ENCODE measurements at places on chromosomes 2 and 18.

DNA sequence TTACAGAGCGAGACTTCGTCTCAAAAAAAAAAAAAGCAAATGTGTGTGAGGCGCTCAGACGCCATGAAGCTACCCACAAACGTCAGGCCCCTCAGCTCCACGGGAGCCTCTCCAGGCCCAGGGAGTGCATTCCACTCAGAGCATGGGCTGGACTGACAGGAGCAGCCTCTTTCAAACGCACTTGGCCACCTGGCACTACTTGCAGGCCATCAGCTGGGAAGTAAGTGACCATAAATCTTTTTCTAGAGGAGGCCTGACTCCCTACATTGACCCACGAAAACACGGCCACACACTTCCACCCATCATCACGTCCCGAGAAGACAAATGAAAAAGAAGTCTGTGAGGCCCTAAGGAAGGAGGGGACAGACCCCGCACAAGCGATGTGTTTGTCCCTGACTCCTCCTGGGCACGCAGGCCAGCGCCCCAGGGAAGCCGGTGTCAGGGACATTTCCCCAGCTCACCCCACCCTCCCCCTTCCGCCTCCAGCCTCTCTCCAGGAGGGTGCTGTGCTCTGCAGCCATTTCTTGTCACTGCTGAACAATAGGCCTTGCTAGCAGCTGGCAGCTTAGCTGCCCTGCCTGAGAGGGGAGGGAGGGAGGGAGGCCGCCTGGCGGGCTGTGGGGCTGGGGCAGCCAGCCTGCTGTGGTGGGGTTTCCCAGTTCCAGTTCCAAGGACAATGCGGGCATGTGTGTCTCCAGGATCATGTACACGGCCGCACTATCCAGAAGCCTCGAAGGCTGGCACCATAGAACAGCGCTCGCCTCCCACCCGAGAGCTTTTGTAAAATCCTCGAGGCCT lies 26.6 kb downstream of the SERTAD2 start:
- DNase-seq, result no peak

- no peak for DNase-seq
Measured at GRCh38 chr2:24620936-24621335, 129.9 kb downstream of the NCOA1 start.

DNA sequence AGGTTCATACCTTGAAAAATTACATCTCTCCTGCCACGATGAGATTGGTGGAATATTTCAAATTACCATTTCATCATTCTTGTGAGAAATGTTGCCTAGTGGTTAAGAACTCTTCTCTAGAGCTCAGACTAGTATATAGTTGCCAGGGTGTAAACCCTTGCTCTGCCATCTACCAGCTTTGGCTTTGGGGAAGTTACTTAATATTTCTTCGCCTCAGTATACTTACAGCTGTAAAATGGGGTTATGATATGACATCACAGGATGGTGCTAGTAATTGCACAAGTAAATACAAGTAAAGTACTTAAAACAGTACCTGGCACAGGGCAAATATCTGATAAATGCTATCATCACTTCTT lies 1.5 kb downstream of the SPOPL start:
- DNase-seq, result no peak

DNA sequence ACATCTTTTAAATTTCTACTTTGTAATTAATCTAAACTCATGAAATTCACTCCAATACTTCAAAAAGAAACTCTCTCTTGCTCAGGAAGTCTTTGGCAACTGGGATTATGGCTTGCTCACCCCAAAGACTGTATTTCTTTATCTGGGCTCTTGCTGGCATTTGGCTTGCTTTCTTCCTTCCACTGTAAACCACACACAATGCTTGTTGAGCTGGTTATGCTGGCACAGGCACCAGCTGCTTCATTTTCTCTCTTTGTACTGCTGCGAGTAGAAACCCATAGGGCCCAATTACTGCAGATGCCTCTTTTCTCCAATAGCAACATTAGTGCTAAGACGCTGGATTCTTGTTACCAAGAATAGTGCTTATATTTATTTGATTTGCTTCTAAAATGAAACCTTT lies 51.4 kb downstream of the SLC38A11 start:
- no peak for DNase-seq

DNA sequence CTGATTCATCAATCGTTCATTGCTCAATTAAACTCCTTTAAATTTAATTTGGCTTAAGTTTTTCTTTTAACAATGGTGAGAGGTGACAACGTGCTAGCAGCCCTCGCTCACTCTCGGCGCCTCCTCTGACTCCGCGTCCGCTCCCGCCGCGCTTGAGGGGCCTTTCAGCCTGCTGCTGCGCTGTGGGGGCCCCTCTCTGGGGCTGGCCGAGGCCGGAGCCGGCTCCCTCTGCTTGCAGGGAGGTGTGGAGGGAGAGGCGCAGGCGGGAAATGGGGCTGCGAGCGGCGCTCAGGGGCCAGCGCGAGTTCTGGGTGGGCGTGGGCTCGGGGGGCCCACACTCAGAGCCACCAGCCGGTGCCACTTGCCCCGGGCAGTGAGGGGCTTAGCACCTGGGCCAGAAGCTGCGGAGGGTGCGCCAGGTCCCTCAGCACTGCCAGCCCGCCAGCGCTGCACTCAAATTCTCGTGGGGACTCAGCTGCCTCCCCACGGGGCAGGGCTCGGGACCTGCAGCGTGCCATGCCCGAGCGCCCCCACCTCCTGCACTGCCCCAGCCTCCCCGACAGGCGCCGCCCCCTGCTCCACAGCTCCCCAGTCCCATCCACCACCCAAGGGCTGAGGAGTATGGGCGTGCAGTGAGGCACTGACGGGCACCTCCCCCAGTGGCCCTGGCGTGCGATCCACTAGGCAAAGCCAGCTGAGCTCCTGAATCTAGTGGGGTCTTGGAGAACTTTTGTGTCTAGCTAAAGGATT lies 19.6 kb downstream of the ANKMY1 start:
- DNase-seq, result no peak

DNA sequence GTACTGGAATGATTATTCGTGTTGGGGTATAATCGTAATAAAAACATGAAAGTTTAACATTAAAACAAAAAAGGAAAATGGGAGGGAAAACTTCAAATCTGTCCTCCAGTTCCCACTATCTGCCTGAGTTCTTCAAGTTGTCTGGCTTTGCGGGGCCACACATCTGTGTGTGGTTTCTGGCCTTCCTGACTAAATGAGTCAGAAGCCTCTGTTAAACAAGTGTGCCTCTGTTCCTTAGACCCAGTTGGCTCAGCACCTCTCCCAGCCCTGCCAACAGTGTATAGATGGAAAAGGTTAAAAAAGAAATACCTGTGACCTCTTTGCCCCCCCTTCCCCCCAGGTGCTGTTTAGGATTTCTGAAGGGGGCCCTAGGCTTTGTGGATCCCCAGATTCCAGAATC lies 30.2 kb downstream of the XDH start:
- no peak for DNase-seq

GRCh38 chr2:98374958-98375570 lies 28.8 kb downstream of the CNGA3 start:
- no peak for DNase-seq

GRCh38 chr2:182316950-182317349 lies 109.9 kb downstream of the PDE1A start:
- no peak for DNase-seq

- DNase-seq, result no peak
Measured at GRCh38 chr2:11667194-11667593, 2.8 kb downstream of the NTSR2 start.

DNA sequence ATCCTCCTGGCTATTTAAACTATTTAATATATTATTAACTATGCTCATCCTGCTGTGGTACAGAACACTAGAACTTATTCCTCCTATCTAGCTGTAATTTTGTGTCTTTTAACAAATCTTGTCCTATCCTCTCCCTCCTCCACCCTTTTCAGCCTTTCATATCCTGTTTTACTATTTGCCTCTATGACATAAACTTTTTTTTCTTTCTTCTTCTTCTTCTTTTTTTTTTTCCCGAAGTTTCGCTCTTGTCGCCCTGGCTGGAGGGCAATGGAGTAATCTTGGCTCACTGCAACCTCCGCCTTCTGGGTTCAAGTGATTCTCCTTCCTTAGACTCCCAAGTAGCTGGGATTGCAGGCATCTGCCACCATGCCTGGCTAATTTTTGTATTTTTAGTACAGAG lies 201.5 kb downstream of the LPIN1 start:
- no peak for DNase-seq

DNA sequence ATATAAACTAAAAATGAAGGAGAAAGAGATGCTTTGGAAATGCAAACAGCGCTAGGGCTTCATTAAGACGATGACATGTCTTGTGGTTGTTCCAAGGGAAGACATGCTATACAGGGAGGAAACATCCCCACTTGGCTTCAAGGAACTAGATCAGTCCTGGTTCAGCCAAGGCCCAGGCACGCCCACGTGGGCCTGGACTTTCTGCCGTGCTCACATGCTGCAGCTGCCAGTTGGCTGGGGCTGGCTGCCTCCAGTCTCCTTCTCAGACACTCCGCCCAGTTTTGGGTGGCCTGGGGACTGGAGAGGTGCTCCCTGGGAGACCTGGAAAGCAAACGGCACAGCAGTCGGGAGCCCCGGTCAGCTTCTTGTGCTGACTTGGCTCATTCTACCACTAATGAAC lies 109.6 kb downstream of the GLI2 start:
- no peak for DNase-seq

- DNase-seq, result no peak
Measured at GRCh38 chr2:9439536-9439935, 16.1 kb downstream of the CPSF3 start.

- DNase-seq, result peak; percentile 33
Measured at GRCh38 chr2:101961338-101962191, 30.2 kb upstream of the IL1R2 start.

DNA sequence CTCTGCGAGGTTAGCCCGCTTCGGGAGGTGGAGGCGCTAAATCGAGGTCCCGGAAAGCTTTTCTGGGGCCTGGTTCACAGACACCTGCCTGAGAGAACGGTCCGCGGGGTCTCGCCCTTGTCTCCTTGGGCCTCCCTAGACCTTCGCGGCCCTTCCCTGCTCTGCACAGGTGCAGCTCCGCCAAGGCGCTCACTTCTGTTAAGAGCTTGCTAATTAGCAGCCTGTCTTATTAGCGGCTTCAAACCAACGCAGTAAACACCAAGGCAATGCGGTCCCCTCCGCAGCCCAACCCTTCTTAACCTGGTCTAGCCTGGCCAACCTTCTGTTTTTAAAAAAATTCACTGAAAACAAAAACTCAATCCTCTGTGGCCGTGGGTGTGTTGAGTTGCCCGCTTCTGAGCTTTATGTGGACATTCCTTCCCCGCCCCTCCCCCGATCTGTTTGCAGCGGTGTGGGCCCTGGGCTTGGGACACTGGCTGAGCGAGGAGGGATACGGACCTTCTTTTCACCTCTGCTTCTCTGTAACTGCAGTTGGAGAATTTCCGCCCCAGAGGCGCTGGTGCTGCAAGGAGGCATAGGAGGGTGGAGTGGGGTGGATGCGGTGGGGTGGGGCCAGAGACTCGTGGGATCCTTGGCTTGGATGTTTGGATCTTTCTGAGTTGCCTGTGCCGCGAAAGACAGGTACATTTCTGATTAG lies 3.4 kb upstream of the HOXD4 start:
- DNase-seq, result no peak

DNA sequence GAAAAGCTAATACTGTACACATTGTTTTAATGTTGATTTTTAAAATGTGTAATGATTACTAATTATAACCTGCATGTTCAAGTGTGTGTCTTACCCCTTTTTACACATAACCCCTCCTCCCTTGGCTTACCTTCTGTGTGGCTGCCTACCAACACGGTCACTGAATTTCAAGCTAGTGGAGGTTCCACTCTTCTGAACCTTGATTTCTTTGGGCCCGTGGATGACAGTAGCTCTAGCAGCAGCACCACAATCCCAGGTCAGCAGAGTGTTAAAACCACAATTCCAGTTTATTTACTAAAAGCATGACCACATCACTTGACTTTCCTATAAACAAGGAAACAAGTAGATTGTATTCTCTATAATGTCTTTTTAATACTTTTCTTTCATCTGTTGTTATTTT lies 56.9 kb downstream of the AFTPH start:
- no peak for DNase-seq

- no peak for DNase-seq
Measured at GRCh38 chr2:161771148-161771547, 146.9 kb downstream of the SLC4A10 start.

- DNase-seq, result no peak
Measured at GRCh38 chr2:233032551-233033320, at the start of gene NEU2. Gene NEU2 (plus strand): TSS chr2:233032672. CDS start chr2:233032672, 0 bp downstream.

- DNase-seq, result no peak
Measured at GRCh38 chr2:18009891-18010290, 131.4 kb downstream of the KCNS3 start.

- no peak for DNase-seq
Measured at GRCh38 chr2:187008111-187008510, 159.1 kb upstream of the ZSWIM2 start.

GRCh38 chr2:148391324-148391723 lies 253.2 kb upstream of the EPC2 start:
- DNase-seq, result no peak

- no peak for DNase-seq
Measured at GRCh38 chr2:99448556-99448955, 41.3 kb downstream of the REV1 start.

Measured in left kidney (tissue), 8 donors.